CD14-positive monocyte (primary cell): ENCODE measurements at places on chromosomes 7 and 10. TPM values are rescaled to one million over a fixed set of nuclear protein-coding genes. Genes with fewer than 3 reads are reported as not detected.

FKBP6 gene
- 0.13 and 0.17 TPM in 2 replicates for polyA plus RNA-seq

TBXAS1 gene
- polyA plus RNA-seq = 298 TPM

GATA3 gene
- polyA plus RNA-seq = 0.08 TPM in 2 replicates

MINDY3 gene
- 4.4 TPM for polyA plus RNA-seq

NKX6-2 gene
- polyA plus RNA-seq = not detected
